Liver (tissue), 10 donors: ENCODE measurements at places on chromosomes 5 and 9. TPM values are rescaled to one million over a fixed set of nuclear protein-coding genes. Genes with fewer than 3 reads are reported as not detected.

GRCh38 chr5:126514131-126514557 is 80.9 kb downstream of the ALDH7A1 start:
- DNase-seq, result no peak

DNA sequence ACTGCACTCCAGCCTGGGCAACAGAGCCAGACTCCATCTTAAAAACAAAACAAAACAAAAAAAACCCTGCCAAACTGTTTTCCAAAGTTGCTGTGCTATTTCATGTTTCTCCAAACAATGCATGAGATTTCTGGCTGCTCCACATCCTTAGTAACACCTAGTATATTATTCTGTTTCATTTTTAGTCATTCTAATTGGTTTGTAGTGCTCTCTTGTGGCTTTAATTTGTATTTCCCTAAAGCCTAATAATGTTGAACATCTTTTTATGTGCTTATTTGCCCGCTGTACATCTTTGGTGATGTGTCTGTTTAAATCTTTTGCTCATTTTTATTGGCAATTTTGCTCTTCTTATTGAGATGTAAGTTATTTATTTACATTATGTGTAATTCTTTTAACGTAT is 18.4 kb upstream of the TTC1 start:
- no peak for DNase-seq

The SLC6A3 gene
- total RNA-seq, result not detected

- no peak for DNase-seq
Observed at GRCh38 chr9:13898957-13899356, 415.0 kb downstream of the NFIB start.

GRCh38 chr5:129345213-129345924 is 114.7 kb upstream of the ADAMTS19 start:
- DNase-seq, result no peak

The ANKRD34B gene
- total RNA-seq, result not detected

DNA sequence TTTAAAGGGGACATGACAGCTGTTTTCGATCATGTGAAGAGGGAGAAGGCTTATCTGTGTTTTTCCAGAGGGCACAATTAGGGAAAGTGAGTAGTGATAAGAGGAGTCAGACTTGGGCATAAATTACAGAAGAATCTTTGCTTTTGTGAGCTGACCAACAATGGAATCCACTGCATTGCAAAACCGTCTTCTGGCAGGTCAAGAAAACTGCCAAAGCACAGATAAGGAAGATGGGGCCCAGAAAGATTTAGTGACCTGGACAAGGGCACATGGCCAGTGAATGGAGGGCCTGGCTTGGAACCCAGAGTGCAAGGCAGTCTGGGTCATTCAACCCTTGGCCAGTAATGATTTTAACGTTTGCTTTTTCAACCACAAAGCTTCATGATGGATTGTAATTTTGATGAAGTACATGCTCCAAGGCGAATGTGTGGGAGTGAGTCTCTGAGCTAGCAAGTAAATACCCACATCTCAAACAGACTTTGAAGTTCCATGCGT is 153.2 kb upstream of the MAST4 start:
- DNase-seq, result no peak

- DNase-seq, result no peak
Observed at GRCh38 chr5:139847790-139848507, 52.3 kb downstream of the PSD2 start.

DNA sequence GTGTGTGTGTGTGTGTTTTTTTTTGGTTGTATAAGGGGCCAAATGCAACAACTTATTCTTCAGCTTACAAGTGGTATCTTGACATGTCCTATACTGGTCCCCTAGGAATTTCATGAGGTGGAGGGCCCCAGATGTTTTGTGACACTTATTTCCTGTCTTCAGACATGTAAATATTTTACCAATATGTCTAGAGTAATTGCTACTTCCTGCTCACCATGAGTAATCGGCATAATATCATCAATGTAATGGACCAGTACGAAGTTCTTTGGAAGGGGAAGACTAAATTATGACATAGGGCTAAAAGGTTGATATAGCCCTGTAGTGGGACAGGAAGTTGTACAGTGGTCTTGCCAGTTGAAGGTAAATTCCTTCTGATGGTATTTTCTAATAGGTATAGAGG is 3.7 kb upstream of the OTULIN start:
- DNase-seq, result no peak

DNA sequence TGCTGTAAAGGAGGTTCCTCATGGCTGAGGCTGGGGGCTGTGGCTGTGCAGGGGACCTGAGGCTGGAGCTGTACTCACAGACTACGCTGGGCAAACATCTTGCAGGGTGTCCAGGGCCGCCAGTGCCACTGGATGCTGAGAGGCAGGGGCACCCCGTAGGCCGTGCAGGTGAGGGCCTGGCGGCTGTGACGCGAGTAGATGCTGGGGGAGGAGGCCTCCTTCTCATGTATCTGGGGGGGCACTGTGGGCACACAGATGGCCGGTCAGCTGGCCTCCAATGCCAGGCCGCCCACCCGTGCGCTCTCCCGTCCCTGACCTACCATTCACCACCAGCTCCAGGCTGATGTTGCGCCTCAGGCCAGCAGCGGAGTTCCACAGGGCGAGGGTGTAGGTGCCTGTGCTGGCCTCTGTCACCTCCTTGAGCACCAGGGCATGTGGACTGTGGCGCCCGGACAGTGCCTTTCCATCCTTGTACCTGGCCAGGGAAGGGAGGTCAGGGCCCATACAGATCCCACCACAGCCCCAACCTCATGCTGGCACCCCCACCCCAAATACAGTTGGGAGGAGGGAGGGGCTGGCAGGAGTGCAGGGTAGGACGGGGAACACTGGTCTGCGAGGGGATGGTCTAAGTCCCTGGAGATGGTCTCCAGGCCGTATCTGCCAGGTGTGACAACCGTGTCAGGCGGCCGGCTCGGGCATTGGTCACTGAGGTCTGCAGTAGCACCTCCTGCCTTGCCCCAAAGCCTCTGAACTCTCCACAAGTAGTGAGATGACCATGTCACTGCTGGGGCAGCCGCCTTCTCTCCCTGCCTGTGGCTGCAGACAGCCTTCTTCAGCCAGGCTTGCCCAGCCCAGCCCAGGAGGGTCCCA is 23.4 kb downstream of the FLT4 start:
- DNase-seq, result no peak

The LRRC70 gene
- total RNA-seq, result 2.3 TPM
